ENCODE measurements at places on chromosomes 4 and X. TPM values are rescaled to one million over a fixed set of nuclear protein-coding genes. Genes with fewer than 3 reads are reported as not detected.

GRCh38 chrX:136496186-136496763, 1.1 kb upstream of the HTATSF1 start:
- no peak for DNase-seq

Gene PDGFC
- 22.0 TPM for total RNA-seq

- no peak for DNase-seq
Measured at GRCh38 chr4:41538017-41538733, at the start of gene LIMCH1. LIMCH1 (plus strand) TSS chr4:41538157; CDS start chr4:41605996, 67,839 bp downstream.

Gene XG
- under 0.01 TPM for total RNA-seq

Gene CLTRN
- total RNA-seq = not detected

DNA sequence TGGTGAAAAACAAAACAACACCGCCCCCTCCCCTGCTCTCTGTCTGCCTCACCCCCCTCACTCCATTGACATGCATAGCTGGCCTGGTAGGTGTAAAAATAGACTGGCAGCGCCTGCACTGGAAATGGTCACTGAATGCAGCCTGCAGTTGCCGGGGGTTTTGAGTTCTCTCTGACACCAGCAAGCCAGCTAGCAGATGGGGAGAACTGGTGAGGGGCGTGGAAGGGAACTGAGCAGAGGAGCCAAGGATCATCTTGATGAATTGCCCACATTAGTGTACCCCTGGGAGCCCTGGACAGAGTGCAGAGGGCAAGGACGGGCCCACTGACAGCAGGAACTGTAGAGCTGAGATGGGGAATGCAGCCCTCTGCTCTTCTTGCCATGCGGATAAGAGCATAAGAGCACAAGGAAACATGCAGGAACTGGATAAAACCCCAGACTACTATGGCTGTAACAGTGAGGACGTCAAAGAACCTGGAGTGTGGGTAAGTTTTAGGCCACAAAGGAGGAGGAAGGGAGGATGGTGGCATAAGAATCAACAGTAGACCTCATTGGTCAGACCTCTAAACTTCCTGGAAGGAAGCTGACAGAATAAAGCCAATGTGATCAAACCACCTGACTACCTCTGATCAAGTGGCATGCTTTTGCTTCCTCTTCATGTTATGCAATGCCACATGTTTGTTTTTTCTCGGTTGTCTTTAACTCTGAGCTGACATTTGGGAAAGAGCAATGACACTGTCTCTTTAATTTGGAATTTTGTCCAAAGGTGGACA, 96.3 kb downstream of the ANK2 start:
- no peak for DNase-seq

Gene SHROOM2
- 10.1 TPM for total RNA-seq

- DNase-seq = no peak
Measured at GRCh38 chr4:100983426-100983825, 363.9 kb downstream of the PPP3CA start.

Gene TMPRSS11B
- not detected for total RNA-seq

DNA sequence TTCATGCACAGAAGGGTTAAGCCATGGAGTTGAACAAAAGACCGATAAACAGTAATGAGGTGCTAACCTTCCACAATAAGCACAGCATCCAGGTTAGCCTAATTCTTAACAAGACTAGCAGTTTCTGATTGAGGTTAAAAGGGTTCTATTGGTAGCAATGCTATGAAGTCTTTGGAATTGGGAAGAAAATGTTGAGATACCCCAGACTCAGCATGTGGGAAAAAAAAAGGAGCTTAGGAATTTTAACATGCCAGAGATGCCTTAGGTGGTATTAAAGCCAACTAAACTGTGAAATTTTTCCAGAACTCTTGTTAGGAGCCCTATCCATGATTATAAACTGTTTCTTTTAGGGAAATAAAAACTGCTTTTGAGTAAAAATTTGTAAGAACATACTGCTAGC, 391.7 kb downstream of the GABRG1 start:
- DNase-seq = no peak

DNA sequence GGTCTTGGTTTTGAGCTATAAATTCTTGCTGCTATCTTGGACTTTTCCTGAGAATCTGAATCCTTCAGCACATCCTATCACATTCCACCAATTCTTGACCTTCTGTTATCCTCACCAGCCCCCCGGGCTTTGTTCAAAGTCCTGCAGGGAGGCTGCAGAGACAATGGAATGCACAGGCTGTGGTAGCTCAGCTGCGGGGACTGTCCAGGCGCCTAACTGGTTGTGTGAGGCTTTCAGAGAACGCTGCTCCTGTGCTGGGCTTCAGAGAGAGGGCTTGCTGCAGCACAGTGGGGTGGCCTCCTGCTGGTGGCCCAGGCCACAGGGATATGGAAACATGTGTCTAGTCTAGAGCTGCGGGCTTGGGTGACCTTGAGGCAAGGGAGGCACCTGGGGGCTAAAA, 196.3 kb upstream of the GATB start:
- no peak for DNase-seq

DNA sequence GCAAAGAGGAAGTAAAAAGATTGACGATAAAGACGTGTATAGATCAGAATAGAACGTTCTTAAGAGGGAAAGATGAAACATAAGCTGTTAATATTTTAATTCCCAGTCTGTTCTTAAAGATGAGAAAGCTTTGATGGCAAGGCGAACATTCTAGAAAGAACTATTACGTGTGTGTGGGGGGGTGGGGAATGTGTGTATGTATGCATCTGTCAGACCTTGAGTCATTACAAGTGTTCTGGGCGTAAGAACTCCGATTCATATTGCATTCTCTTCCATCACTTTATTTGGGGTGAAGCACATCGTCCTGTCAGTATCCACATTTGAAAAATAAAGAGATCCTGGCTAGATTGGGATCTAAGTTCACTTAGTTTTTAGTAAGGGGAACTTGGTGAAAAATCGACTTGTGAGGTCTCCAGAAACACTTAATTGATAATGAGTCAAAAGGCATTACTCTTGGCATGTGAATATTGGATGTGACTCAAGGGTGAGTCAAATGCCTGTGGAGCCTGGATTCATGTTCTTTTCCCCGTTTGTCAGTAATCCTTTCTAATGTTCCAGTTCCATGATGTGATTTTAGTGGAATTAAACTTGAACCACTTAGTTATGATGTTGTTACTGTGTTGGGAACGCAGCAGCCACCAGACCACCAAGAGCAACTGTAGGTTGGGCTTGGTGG, 3.1 kb downstream of the SMS start:
- peak; percentile 66 for DNase-seq

DNA sequence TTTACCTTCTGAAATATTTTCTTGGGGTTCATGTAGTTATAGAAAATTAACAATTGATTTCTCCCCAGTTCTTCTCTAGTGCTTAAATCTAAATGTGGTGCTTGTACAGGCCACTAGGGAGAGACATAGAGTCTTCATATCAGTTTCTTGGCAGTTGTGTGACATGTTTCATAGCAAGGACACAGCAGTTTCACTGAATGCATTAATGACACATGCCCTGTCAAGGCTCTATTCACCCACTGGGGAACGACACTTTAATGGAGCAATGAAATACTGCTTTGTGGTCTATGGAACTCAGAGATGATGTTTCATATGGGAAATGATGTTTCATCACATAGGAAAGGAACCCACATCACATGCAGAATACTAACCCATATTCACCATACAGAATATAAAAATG, 2.8 kb downstream of the VEGFC start:
- peak; percentile 54 for DNase-seq

Gene SUPT20HL1
- total RNA-seq = not detected

Gene IGSF1
- total RNA-seq = 0.25 TPM

- DNase-seq = no peak
Measured at GRCh38 chr4:6530964-6531363, 44.0 kb upstream of the MAN2B2 start.

Gene ARHGAP4
- 5.1 TPM for total RNA-seq

GRCh38 chr4:41757521-41758156, 9.1 kb upstream of the PHOX2B start:
- no peak for DNase-seq

- DNase-seq = no peak
Measured at GRCh38 chr4:150817804-150818528, 197.1 kb downstream of the LRBA start.

Gene SYTL4
- total RNA-seq = 16.8 TPM

DNA sequence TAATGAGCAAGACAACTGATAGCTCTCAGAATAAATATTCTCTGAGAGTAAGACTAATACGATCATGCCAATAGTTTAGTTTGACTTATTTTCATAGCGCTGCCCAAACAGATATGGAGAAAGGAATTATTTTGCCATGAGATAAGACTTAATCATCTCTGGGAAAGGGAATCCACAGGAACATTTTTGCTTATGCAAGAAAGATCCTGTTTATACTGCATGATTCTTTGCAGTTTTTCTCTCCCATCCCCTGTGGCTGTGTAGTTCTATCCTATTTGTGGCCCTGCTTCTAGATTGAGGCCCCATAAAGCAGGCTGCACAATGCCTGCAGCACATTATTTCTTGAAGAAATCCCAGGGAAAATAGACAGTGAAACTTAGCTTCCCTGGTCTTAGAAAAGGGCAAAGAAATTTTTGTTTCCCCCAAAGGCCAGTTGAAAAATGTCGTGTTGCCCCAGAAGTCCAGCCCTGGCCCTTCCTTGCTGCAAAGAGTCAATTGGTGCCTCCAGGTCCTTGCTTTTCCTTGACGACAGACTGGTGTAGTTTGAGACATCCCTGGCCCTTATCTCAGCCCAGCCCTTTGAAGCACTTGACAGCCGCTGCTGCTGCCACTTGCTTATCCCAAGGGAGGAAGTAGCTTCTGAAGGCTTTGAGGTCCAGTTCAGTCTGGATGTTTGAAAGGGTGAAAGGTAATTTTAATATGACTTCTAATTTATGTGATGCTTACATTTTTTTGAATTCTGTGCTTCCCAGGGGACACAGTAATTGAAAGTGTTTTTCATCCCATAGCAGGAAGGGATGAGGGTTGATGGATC, 45.0 kb upstream of the SH3RF1 start:
- DNase-seq = peak; percentile 30

- no peak for DNase-seq
Measured at GRCh38 chrX:48663241-48663640, 20.4 kb upstream of the WAS start.

- no peak for DNase-seq
Measured at GRCh38 chrX:107398115-107398514, 51.3 kb upstream of the FRMPD3 start.

Gene SEC24B
- total RNA-seq = 10.0 TPM

- peak; percentile 20 for DNase-seq
Measured at GRCh38 chr4:112633477-112634235, 3.1 kb downstream of the ZGRF1 start.

Gene CXCL6
- 0.26 TPM for total RNA-seq

Gene UGT2B17
- not detected for total RNA-seq

GRCh38 chr4:94911106-94911505, 153.4 kb downstream of the BMPR1B start:
- no peak for DNase-seq

GRCh38 chr4:86833615-86834014, 15.6 kb downstream of the SLC10A6 start:
- DNase-seq = no peak

Measured in dermis microvascular lymphatic vessel endothelial cell (primary cell).